Testis (tissue), 5 donors: ENCODE measurements at places on chromosomes 5 and 9. TPM values are rescaled to one million over a fixed set of nuclear protein-coding genes. Genes with fewer than 3 reads are reported as not detected.
A peak's percentile ranks its signal among the peaks of the same experiment; 100 is the strongest.

- DNase-seq: no peak
These were observed 365.0 kb upstream of the SEMA6A start for GRCh38 chr5:116939641-116940040.

DNA sequence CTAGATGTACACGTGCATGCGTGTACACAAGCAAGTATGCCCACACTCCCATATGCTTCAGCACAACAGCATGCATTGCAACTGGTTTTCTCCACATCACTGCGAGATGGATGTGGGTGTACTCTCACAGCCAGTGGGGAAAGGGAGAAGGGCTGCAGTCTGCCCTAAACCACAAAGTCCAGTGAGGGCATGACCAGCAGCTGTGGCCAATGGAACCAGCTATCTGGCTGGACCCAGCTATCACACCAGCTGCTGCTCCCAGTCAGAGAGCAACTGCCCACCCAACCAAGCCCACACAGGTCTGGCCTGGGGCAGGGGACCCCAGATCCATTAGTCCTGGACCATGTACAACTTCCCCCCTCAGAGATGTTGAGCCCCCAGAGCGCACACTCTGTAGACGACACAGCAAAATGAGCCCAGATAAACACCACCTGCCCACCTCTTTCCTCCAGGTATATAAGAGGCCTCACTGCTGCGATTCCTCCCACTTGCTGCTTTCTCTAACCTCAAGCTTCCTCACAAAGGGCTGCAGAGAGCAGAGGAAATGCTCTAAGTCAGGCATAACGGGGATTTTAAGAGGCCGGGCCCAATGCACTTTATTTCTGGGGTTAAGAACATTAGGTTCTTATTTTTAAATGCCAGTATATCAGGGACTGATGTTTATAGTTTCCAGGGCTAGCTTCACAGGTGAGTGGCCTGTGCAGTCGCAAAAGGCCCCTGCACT is 39.0 kb downstream of the SHB start:
- no peak for DNase-seq

DNA sequence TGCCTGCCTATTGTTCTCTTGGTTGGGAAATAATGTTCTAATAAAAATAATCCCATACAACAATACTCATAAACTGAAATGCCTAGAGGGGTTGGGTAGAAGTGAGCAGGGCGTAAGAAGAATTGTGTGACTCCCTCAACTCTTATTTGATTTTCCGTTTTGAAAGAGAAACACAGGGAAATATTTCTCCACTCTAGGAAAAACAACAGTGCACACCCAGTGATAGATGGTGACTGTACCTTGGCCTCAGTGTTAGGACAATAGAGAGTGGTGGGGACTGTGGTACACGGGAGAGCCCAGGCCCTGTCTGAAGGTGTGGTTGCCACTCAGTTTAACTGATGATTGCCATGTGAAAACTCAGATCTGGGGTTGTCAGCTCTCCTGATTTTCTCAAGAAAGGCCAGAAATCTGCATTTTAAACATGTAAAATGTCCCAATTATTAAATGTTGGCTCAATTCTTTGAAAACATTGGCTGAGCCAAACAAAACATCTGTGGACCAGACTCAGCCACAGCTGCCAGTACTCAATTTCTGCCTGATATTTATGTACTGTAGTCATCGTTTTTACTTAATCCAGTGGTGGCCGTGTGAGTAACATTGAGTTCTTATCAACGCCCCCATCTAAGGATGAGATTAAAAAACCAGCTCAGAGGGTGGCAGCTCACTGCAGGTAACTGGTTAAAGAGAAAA is 103.8 kb upstream of the ZNF618 start:
- DNase-seq: peak; percentile 20

- no peak for DNase-seq
These were observed 3.2 kb downstream of the NCS1 start for GRCh38 chr9:130175355-130175754.

- no peak for DNase-seq
These were observed 22.8 kb downstream of the ATOX1 start for GRCh38 chr5:151735646-151736045.

GRCh38 chr9:137070906-137071275 is 534 bp upstream of the SAPCD2 start:
- peak; percentile 49 for DNase-seq

Gene PLAC8L1
- total RNA-seq: 4.4 TPM

Gene OGN
- total RNA-seq: 9.5 TPM

Gene HTR1A
- 0.68 TPM for total RNA-seq

Gene SPATA9
- total RNA-seq: 21.2 TPM

Gene UGCG
- 38.6 TPM for total RNA-seq
